ENCODE measurements at places on chromosomes 3 and 15.

- peaks cover 10% of the 10 kb centered on the region for H3K27me3 ChIP-seq
- peak overlapping the region; percentile 95 for H3K4me3 ChIP-seq
- H3K36me3 ChIP-seq, result peaks cover 32% of the 10 kb centered on the region
- DNase-seq, result peak; percentile 33
- H3K4me1 ChIP-seq, result peaks cover 38% of the 10 kb centered on the region
- peak overlapping the region; percentile 98 for H3K27ac ChIP-seq
Observed at GRCh38 chr3:160400030-160400701, 716 bp downstream of the SMC4 start.

- DNase-seq, result no peak
- H3K4me3 ChIP-seq, result no peak overlapping the region
- no peak overlapping the region for H3K27ac ChIP-seq
Observed at GRCh38 chr3:187788984-187789857, 44.0 kb upstream of the BCL6 start.

DNA sequence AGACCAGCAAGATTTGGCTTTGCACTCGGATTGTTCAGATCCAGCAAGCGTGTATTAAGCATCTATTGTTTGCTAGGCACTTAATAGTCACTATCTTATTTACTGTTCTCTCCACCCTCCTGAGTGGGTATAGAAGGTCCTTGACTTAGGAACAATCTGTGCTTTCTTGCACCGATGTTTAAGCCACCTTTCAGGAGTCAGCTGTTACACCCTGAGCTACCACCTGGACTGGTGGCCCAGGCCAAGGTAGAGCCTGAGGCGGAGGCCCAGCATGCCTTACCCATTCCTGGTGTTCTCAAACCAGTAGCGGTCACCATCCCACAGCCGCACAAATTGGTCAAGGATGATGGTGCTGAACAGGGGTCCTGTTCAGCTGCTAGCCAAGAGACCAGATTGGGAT lies 10.0 kb downstream of the DUOX1 start:
- peaks cover 14% of the 10 kb centered on the region for H3K4me1 ChIP-seq
- H3K36me3 ChIP-seq, result peaks cover 2% of the 10 kb centered on the region
- no peak overlapping the region for H3K27ac ChIP-seq
- DNase-seq, result no peak
- H3K27me3 ChIP-seq, result peaks cover 13% of the 10 kb centered on the region
- H3K4me3 ChIP-seq, result no peak overlapping the region

- no peaks in the 10 kb centered on the region for H3K27me3 ChIP-seq
- H3K4me3 ChIP-seq, result no peak overlapping the region
- peaks cover 56% of the 10 kb centered on the region for H3K36me3 ChIP-seq
- H3K27ac ChIP-seq, result no peak overlapping the region
- DNase-seq, result no peak
Observed at GRCh38 chr15:70060993-70061305, 36.8 kb downstream of the TLE3 start.

DNA sequence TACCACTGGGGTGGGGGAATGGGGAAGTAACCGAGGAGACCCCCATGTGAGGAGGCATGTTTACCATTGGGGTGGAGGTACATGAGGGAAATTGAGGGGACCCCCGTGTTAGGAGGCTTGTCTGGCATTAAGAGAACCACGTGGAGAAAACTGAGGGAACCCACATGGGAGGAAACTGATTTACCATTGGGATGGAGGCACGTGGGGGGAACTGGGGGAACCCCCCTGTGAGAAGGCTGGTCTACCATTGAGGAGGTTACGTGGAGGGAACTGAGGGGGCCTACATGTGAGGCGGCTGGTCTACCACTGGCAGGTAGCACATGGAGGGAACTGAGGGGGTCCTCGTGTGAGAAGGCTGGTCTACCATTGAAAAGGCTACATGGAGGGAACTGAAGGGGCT lies 159.4 kb downstream of the FBLN2 start:
- H3K36me3 ChIP-seq, result peaks cover 4% of the 10 kb centered on the region
- DNase-seq, result peak; percentile 7
- no peak overlapping the region for H3K27ac ChIP-seq

- H3K36me3 ChIP-seq, result no peaks in the 10 kb centered on the region
- peaks cover 62% of the 10 kb centered on the region for H3K27me3 ChIP-seq
- no peak overlapping the region for H3K27ac ChIP-seq
- H3K4me1 ChIP-seq, result no peaks in the 10 kb centered on the region
Observed at GRCh38 chr15:71485094-71485693, 325.2 kb upstream of the NR2E3 start.

GRCh38 chr3:146705225-146705624 lies 100.1 kb upstream of the PLSCR5 start:
- H3K27ac ChIP-seq, result no peak overlapping the region
- H3K36me3 ChIP-seq, result no peaks in the 10 kb centered on the region
- no peak overlapping the region for H3K4me3 ChIP-seq
- DNase-seq, result no peak
- no peaks in the 10 kb centered on the region for H3K27me3 ChIP-seq

GRCh38 chr3:72633534-72633933 lies 214.7 kb downstream of the SHQ1 start:
- H3K4me3 ChIP-seq, result no peak overlapping the region
- H3K4me1 ChIP-seq, result peaks cover 5% of the 10 kb centered on the region
- no peak for DNase-seq
- no peaks in the 10 kb centered on the region for H3K36me3 ChIP-seq
- H3K27ac ChIP-seq, result no peak overlapping the region
- H3K27me3 ChIP-seq, result peaks cover 31% of the 10 kb centered on the region

DNA sequence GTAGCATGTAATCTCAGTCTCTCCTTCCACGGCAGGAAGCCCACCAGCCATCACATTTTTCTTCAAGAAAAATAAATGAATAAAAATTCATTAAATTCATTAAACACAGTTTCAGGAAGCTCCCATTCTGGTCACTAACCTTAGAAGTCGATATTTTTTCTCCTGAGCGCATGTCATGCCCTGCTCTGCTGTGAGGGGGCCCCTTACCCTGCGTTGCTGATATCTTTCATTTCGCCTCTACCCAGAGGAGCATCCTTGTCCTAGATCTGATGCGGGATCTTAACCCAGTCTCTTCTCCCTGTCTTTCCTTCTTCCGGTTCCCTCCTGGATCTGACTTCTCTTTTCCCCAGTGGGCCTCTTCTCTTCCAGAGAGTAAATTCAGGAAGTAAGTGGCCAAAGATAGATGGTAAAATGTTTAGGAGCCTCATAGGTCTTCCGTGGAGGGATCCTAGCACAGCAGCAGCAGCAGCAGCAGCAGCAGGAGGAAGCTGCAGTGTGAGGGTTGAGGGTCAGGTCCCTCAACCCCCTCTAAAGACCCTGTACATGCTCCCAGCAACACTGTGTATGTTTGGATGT lies 1.4 kb upstream of the ILDR1 start:
- H3K27me3 ChIP-seq, result peaks cover 43% of the 10 kb centered on the region
- H3K4me1 ChIP-seq, result peaks cover 6% of the 10 kb centered on the region
- no peak overlapping the region for H3K27ac ChIP-seq
- no peak overlapping the region for H3K4me3 ChIP-seq
- DNase-seq, result no peak

- no peak overlapping the region for H3K27ac ChIP-seq
- H3K4me3 ChIP-seq, result no peak overlapping the region
- H3K27me3 ChIP-seq, result peaks cover 29% of the 10 kb centered on the region
- H3K4me1 ChIP-seq, result no peaks in the 10 kb centered on the region
Observed at GRCh38 chr15:96093063-96093462, 237.4 kb upstream of the NR2F2 start.

DNA sequence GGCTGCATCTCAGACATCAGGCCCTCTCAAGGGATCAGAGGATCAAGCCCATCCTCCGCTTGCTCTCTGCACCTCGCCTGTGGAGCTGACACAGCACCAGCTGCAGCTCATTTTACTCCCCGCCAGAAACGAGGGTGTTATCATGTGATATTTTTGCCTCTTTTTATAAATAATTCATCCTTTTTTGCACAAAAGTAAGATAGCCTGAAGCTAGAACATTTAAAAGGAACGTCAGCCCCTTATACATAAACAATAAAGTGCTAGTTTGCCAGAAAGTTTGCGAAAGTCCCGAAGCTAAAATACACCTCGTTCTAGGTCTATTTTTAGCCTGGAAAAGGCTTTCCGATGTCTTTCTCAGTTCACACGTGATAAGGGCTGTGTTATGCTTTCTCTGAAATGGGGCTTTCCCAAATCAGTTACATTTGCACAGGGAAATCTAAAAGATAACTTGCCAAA lies 9.6 kb upstream of the FAM174B start:
- H3K4me1 ChIP-seq, result no peaks in the 10 kb centered on the region
- no peak overlapping the region for H3K4me3 ChIP-seq

- H3K27ac ChIP-seq, result no peak overlapping the region
- DNase-seq, result no peak
- no peak overlapping the region for H3K4me3 ChIP-seq
Observed at GRCh38 chr15:34815836-34816235, 20.5 kb upstream of the ACTC1 start.

DNA sequence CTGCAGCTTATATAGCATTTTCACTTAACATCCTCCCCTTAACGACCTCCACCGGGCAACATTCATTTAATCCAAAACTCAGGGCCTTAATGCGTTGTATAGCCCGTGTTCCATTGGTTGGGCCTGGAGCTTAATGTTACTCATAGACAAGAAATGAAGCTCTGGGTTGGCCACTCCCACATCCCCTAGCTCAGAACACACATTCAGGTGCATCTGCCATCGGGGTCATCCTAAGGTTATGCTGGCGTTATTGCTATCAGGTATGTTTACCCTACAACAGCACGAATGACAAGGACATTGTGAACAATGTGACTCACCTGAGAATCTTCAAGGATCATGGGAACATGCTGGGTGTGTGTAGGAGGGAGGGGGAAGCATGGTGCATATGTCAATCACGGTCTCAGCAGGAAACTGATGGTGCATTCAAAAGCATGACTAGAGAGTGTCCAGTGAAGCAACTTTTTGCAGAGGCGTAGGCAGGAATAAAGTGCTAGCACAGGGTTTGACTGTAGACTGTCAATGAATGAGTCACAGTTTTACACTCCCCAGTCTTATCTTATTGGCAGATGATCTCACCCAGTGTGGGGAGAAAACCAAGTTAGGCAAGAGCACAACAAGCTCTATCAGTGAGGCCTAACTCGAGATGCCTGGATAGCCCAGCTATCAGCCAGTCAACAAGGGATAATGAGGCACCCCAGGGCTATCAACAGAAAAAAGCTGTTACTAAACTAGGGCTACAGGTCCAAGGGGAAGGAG lies 402.1 kb upstream of the MCTP2 start:
- no peak overlapping the region for H3K27ac ChIP-seq
- no peaks in the 10 kb centered on the region for H3K4me1 ChIP-seq
- H3K27me3 ChIP-seq, result peaks cover 12% of the 10 kb centered on the region
- DNase-seq, result no peak

- no peak overlapping the region for H3K27ac ChIP-seq
- no peak for DNase-seq
- no peak overlapping the region for H3K4me3 ChIP-seq
Observed at GRCh38 chr3:87358066-87358465, 81.7 kb upstream of the POU1F1 start.

- peak overlapping the region; percentile 93 for H3K4me3 ChIP-seq
- H3K27me3 ChIP-seq, result peaks cover 26% of the 10 kb centered on the region
- H3K27ac ChIP-seq, result no peak overlapping the region
- H3K4me1 ChIP-seq, result peaks cover 25% of the 10 kb centered on the region
- peaks cover 11% of the 10 kb centered on the region for H3K36me3 ChIP-seq
Observed at GRCh38 chr15:63049783-63050371, 7.3 kb downstream of the TPM1 start.

DNA sequence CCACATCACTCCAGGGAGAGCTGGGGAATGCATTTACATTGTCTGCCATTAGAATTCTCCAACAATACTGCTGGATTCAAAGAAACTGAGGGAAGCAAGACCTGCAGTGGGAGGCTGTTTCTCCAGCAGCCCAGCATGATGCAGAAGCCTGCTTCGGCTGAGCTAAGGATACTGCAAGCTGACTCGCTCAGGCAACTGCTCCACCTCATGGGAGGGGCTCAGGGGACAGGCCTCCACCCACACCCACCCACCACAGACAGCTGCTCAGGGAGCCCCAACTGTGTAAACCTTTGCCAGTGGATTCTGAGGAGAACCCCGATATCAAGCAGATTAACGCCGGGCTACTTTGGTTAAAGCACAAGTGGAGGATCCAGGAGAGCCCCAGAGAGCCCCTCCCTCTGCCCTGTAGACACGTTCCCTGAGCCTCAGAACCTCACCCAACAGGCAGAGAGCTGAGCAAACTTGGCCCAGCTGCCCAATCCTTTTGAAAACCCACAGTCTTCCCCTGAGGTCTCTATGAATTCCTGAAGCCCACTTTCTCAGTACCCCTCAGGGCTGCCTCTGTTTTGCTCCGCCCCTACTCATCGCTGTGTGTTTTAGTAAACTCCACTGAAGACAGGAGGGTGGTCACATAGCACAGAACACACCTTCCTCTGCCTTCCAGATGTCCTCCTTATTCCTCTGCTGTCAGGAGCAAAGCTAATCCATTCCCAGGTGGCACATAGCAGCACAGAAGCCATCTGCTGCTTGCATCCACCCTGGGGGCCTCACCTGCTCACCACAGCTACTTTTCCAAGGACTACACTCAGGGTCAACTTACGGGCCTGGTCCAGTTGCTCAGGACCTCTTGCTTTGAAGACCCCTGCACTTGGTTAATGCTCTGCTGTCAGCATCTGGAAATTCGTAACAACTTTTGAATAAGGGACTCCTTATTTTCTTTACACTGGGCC lies 269.0 kb downstream of the ABHD5 start:
- H3K4me3 ChIP-seq, result no peak overlapping the region
- no peak for DNase-seq
- H3K4me1 ChIP-seq, result no peaks in the 10 kb centered on the region
- no peak overlapping the region for H3K27ac ChIP-seq

DNA sequence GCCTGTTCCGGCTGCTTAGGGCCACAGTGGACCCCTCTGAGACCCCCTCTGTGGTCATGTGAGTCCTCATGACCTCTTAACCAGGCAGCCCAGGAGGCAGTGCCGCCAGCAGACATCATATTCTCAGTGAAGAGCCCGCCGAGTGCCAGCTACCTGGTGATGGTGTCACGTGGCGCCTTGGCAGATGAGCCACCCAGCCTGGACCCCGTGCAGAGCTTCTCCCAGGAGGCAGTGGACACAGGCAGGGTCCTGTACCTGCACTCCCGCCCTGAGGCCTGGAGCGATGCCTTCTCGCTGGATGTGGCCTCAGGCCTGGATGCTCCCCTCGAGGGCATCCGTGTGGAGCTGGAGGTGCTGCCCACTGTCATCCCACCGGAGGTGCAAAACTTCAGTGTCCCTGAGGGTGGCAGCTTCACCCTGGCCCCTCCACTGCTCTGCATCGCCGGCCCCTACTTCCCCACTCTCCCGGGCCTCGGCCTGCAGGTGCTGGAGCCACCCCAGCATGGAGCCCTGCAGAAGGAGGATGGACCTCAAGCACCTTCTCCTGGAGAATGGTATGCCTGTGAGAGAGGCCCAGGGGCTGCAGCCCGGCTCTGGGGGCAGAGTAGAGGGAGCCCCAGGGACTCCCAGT lies 176.1 kb downstream of the TBC1D2B start:
- H3K4me3 ChIP-seq, result no peak overlapping the region
- no peaks in the 10 kb centered on the region for H3K4me1 ChIP-seq
- no peak for DNase-seq
- no peaks in the 10 kb centered on the region for H3K36me3 ChIP-seq

GRCh38 chr3:61903931-61904657 lies 342.7 kb downstream of the PTPRG start:
- no peak overlapping the region for H3K4me3 ChIP-seq
- H3K36me3 ChIP-seq, result peaks cover 1% of the 10 kb centered on the region
- no peaks in the 10 kb centered on the region for H3K27me3 ChIP-seq
- H3K27ac ChIP-seq, result no peak overlapping the region
- DNase-seq, result no peak

- DNase-seq, result no peak
- no peaks in the 10 kb centered on the region for H3K36me3 ChIP-seq
- no peak overlapping the region for H3K27ac ChIP-seq
- H3K4me3 ChIP-seq, result no peak overlapping the region
- no peaks in the 10 kb centered on the region for H3K27me3 ChIP-seq
Observed at GRCh38 chr3:162376761-162377160, 880.2 kb downstream of the OTOL1 start.

Measured in central memory CD8-positive, alpha-beta T cell (primary cell).